ENCODE measurements at places on chromosomes 5 and 9. TPM values are rescaled to one million over a fixed set of nuclear protein-coding genes. Genes with fewer than 3 reads are reported as not detected.

The TNFSF8 gene
- total RNA-seq = 2.0 TPM

GRCh38 chr5:37090123-37090726 is 159.0 kb downstream of the CPLANE1 start:
- DNase-seq = no peak
- no peak overlapping the region for H3K27ac ChIP-seq
- H3K36me3 ChIP-seq = no peaks in the 10 kb centered on the region
- H3K4me3 ChIP-seq = no peak overlapping the region
- no peaks in the 10 kb centered on the region for H3K4me1 ChIP-seq

The DMRTA1 gene
- total RNA-seq = 1.2 TPM

The TAF11L8 gene
- not detected for total RNA-seq

The MELK gene
- total RNA-seq = not detected

DNA sequence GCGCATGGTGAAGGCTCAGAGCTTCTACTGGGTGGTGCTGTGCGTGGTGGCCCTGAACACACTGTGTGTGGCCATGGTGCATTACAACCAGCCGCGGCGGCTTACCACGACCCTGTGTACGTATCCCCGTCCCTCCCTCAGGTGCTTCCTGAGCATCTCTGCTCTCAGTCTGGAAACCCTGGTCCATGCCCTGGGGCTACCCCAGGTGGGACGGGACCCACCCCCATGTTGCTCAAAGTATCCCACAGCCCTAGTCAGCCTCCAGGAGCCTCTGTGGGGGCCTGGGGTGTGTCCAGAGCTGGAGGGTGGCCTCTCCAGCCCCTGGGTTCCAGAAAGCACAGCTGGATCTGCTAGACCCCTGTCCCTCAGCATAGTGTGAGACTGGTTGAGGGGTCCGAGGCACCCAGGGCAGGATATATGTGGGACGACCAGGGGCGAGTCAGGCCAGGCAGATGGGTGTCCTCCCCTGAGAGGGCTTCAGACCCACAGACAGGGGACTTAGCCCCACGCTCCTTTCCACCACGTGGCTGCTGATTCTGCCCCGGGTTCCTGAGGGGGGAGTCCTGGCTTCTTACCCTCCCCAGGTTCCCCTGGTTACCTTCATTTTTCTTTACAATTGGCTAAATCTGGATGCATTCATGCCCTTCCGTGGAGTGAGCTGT is 94.0 kb downstream of the CACNA1B start:
- no peaks in the 10 kb centered on the region for H3K4me1 ChIP-seq
- peak; percentile 37 for DNase-seq
- H3K4me3 ChIP-seq = no peak overlapping the region
- H3K27ac ChIP-seq = no peak overlapping the region
- H3K36me3 ChIP-seq = no peaks in the 10 kb centered on the region

The MRPL22 gene
- total RNA-seq = 29.8 TPM

DNA sequence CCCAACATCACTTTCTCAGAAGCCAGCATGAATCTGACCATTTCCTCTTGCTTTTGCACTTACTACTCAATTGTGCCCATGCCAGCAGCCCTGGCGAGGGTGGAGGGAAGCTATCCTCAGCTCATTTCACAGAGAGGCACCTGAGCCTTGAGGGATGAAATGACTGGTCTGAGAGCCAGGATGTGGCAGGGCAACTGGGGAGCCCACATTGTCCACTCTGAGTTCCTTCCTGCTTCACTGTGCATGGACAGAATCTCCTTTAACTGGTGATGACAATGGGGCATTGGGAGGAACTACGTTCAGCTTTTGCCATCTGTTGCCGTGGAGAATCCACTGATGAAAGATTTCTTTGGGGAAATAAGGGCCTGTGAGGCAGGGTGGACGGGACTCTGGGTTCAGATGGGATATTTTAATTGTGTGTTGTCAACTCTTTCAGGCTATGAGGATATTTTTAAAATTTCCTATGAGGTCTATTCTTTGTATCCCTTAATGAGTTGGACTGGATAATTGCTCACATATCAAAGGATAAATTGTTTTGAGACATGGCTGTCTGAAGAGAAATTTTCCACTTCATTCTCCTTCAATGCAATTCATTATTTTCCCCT is 78.3 kb downstream of the TNC start:
- no peak overlapping the region for H3K4me3 ChIP-seq
- no peaks in the 10 kb centered on the region for H3K4me1 ChIP-seq

The IFNA2 gene
- 0.33 TPM for total RNA-seq

GRCh38 chr5:1568201-1568979 is 44.6 kb upstream of the LPCAT1 start:
- no peaks in the 10 kb centered on the region for H3K27me3 ChIP-seq
- peak; percentile 81 for DNase-seq
- peaks cover 15% of the 10 kb centered on the region for H3K4me1 ChIP-seq
- H3K36me3 ChIP-seq = no peaks in the 10 kb centered on the region
- H3K4me3 ChIP-seq = no peak overlapping the region
- peak overlapping the region; percentile 64 for H3K27ac ChIP-seq

The RORB gene
- 1.9 TPM for total RNA-seq

DNA sequence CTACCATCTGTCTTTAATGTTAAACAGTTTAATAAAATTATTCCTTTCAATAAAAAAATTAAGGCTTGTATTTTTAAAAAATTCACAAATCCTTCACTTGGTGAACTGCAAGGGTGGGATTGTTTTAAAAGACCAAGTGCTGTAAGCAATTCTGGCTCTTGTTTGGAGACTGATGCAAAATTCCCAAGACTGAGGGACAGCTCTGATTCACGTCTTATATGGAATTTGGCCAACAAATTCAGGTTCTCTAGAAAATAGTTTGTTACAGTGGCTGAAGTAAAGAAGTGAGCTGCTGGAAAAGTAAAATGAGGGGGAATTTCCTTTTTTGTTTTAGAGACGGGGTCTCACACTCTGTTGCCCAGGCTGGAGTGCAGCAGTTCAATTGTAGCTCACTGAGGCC is 58.3 kb downstream of the PRELID2 start:
- DNase-seq = no peak
- no peaks in the 10 kb centered on the region for H3K27me3 ChIP-seq
- no peak overlapping the region for H3K4me3 ChIP-seq
- no peak overlapping the region for H3K27ac ChIP-seq
- no peaks in the 10 kb centered on the region for H3K4me1 ChIP-seq

- H3K36me3 ChIP-seq = no peaks in the 10 kb centered on the region
- peaks cover 4% of the 10 kb centered on the region for H3K27me3 ChIP-seq
- peaks cover 20% of the 10 kb centered on the region for H3K4me1 ChIP-seq
- H3K27ac ChIP-seq = no peak overlapping the region
- DNase-seq = no peak
- no peak overlapping the region for H3K4me3 ChIP-seq
These were observed 99.4 kb downstream of the TMEM174 start for GRCh38 chr5:73272351-73272750.

DNA sequence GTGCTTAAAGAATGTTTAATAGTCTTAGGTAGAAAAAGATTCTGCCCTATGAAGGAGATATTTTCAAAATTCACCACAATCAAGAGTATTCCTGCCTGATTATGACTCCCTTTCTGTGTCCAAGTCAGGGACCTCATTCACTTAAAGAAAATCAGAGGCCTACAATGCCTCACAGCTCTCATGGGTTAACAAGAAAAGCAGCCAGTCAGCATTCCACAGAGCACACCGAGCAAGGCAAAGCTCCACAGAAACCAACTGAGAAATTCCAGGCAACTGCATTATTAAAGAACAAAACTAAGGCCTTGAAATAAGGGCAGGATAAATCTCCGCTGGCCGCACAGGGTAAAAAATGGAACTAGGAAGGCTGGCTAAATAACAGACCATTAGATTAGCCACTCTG is 161.1 kb downstream of the TARS1 start:
- no peaks in the 10 kb centered on the region for H3K27me3 ChIP-seq
- DNase-seq = no peak
- no peak overlapping the region for H3K27ac ChIP-seq
- no peaks in the 10 kb centered on the region for H3K36me3 ChIP-seq
- H3K4me3 ChIP-seq = no peak overlapping the region

The GLRA1 gene
- not detected for total RNA-seq

DNA sequence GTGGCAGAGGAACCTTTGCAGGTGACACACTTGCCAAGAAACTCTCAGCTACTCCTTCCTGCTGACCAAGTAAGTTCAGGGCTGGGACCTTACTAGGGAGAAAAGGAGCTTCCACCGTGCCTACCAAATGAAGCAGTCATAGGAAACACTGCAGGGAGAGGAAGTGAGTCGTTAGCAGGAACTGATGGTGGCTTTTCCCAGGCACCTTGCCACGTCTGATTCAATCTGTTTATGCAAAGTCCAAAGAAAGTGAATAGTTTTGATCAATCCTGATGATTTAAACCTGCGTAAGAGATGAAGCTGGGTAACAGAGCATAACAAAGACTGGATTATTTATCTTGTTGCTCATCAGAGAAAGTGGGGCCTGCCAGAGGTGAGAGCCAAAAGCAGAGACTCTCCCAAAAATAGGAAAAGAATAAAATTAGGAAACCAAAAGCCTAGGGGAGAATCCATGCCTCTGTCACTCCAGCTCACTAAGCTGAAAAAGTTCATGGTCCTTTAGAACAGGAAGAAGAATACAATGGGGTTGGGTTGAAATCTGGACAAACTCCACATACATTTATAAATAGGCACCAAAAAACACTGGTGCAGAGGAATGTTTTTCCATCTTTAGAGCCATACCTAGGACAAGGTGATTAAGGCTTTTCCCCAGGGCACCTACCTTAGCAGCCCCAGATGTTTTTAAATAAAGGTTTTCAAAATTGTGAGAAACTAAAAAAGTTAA is 9.3 kb upstream of the PFDN1 start:
- DNase-seq = peak; percentile 74
- peaks cover 8% of the 10 kb centered on the region for H3K4me1 ChIP-seq
- peak overlapping the region; percentile 77 for H3K27ac ChIP-seq
- H3K4me3 ChIP-seq = no peak overlapping the region
- no peaks in the 10 kb centered on the region for H3K36me3 ChIP-seq

The IGFBPL1 gene
- total RNA-seq = 1.4 TPM

The QRFP gene
- not detected for total RNA-seq

- no peak for DNase-seq
- H3K27me3 ChIP-seq = no peaks in the 10 kb centered on the region
- no peaks in the 10 kb centered on the region for H3K4me1 ChIP-seq
- peak overlapping the region; percentile 77 for H3K27ac ChIP-seq
These were observed 52.7 kb upstream of the TESK1 start for GRCh38 chr9:35552376-35552775.

The C5orf24 gene
- total RNA-seq = 82.0 TPM

DNA sequence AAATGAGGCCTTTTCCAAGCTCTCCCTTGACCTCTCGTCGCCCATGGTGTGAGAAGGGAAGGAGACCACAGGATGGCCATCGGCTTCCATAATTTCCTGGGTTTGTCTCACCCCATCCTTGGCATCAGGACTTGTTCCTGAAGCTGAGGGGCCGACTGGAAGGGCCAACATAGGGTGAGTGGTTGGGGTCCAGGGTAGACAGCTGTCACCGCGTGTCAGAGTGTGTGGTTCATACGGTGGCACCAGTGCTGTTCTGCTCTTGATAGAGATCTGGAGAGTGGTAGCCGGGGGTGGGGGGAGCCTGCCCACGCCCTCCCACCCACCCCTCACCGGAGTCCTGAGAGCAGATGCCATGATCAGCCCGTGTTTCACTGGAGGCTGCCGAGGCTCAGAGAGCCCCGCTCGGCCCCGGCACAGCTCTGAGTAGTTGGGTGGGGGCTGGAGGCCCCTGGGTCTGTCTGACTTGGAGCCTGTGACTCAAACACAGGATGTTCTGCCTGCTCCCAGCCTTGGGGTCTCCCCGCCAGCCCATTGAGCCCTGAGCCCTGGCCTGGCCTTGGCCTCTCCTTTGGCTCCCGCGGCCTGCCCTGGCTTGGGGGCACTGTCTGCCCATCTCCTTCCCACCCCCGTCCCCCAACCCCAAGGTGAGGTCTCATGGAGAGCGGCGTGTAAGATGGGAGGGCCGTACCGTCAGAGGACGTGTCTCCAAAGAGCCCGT is 53.1 kb upstream of the IER5L start:
- no peaks in the 10 kb centered on the region for H3K4me1 ChIP-seq
- H3K27me3 ChIP-seq = no peaks in the 10 kb centered on the region
- H3K4me3 ChIP-seq = no peak overlapping the region
- no peak for DNase-seq
- no peaks in the 10 kb centered on the region for H3K36me3 ChIP-seq
- no peak overlapping the region for H3K27ac ChIP-seq

DNA sequence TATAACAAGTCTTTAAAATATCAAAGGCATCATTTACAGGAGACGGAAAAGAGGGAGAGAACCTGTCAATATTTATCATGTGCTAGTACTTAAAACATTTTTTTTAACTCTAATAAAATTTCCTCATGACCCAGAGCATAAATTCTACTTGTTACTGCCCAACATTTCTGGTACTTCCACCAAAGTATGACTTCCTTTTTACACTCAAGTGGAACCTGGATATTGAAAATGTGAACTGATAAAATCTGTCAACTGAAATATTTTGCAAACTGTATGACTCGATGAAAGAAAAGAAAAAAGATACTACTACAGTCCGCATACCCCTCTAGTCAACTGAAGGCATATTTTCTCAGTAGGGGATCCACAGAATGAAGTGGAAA is 37.1 kb downstream of the FAM13B start:
- no peak overlapping the region for H3K27ac ChIP-seq
- peaks cover 46% of the 10 kb centered on the region for H3K4me1 ChIP-seq
- DNase-seq = no peak
- H3K27me3 ChIP-seq = no peaks in the 10 kb centered on the region
- no peak overlapping the region for H3K4me3 ChIP-seq
- H3K36me3 ChIP-seq = no peaks in the 10 kb centered on the region

The DMRT3 gene
- not detected for total RNA-seq

The MAMDC4 gene
- total RNA-seq = 2.8 TPM

GRCh38 chr9:96858670-96859069 is 4.4 kb upstream of the ZNF782 start:
- peaks cover 1% of the 10 kb centered on the region for H3K4me1 ChIP-seq
- no peak for DNase-seq
- no peaks in the 10 kb centered on the region for H3K36me3 ChIP-seq
- H3K4me3 ChIP-seq = no peak overlapping the region
- H3K27ac ChIP-seq = no peak overlapping the region
- no peaks in the 10 kb centered on the region for H3K27me3 ChIP-seq

The FST gene
- total RNA-seq = 3.5 TPM

- no peak for DNase-seq
- no peaks in the 10 kb centered on the region for H3K36me3 ChIP-seq
- H3K4me1 ChIP-seq = no peaks in the 10 kb centered on the region
- H3K4me3 ChIP-seq = no peak overlapping the region
These were observed 292.6 kb upstream of the DAB2 start for GRCh38 chr5:39717176-39717897.

DNA sequence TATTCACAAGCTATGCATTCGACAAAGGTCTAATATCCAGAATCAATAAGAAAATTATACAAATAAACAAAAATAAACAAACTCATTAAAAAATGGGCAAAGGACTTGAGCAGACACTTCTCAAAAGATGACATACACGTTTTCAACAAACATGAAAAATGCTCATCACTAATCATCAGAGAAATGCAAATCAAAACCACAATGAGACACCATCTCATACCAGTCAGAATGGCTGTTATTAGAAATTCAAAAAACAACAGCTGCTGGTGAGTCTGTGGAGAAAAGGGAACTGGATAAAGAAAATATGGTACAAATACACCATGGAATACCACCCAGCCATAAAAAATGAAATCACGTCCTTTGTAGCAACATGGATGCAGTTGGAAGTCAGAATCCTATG is 45.1 kb upstream of the PUM3 start:
- H3K4me1 ChIP-seq = no peaks in the 10 kb centered on the region
- no peaks in the 10 kb centered on the region for H3K27me3 ChIP-seq
- DNase-seq = no peak
- no peak overlapping the region for H3K27ac ChIP-seq
- H3K36me3 ChIP-seq = no peaks in the 10 kb centered on the region

The CDX1 gene
- not detected for total RNA-seq

The SPINK9 gene
- total RNA-seq = not detected

Measured in sigmoid colon (tissue), 7 donors.